SJSA1 (cell line): ENCODE measurements at places on chromosomes 3 and 15. TPM values are rescaled to one million over a fixed set of nuclear protein-coding genes. Genes with fewer than 3 reads are reported as not detected.

GRCh38 chr3:80655216-80655615 lies 887.4 kb upstream of the ROBO1 start:
- DNase-seq: no peak

GRCh38 chr15:80841541-80841940 lies 62.4 kb downstream of the CEMIP start:
- DNase-seq: no peak

GRCh38 chr3:194872669-194872977 lies 186.9 kb downstream of the FAM43A start:
- DNase-seq: peak; percentile 83

- DNase-seq: no peak
Observed at GRCh38 chr3:31254483-31254882, 278.2 kb upstream of the STT3B start.

- no peak for DNase-seq
Observed at GRCh38 chr3:78718707-78719106, 1049.1 kb downstream of the ROBO1 start.

- no peak for DNase-seq
Observed at GRCh38 chr3:184954251-184954650, 142.3 kb downstream of the VPS8 start.

DNA sequence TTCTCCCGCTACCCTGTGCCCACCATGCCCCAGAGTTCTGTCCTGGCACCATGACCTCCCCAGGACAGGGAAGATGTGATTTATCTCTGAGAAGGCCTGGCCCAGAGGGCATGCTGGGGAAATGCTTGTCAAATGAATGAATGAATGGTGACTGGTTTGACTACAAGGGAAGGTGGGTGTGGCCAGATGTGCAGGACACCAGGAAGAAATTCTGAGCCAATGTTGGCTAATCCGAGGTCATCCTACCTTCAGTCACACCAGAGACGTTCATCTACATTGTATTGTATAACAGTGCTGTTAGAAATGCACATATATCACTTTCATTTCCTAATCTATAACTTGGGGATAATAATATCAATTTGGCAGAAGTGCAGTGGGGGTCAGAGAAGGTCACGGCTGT lies 138.4 kb downstream of the FAM43A start:
- DNase-seq: no peak

The PATL2 gene
- total RNA-seq: 0.19 and 0.29 TPM in 2 replicates

The MBD4 gene
- total RNA-seq: 15.2 and 23.6 TPM in 2 replicates

DNA sequence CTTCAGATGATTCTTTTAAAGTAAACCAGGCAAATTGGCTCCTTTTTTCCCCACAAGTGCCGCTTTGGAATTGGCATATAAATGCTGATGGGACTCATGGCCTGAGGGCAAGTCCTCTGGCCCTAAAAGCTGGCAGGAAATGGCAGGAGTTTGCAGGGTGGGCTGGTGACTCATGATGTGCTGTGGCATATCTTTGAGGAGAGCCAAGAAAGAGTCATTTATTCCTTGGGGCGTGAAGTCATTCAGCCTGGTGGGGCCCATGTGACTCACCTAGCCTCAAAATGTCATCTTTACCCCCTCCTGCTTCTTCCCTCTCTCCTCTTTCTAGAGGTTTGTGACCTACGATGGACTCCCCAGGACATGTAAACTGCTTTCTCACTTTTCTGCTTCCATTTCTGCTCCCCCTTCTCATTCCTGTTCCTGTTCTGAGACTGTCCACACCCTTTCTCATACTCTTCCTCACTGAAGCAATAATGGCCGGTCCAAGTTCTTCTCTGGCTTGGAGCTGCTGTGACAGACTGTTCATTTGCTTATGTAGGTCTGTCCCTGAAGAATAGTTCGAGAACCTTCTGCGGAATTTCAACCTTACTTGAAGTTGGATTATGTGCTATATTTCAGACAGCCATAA lies 326.1 kb downstream of the SATB1 start:
- DNase-seq: peak; percentile 95

GRCh38 chr3:174620138-174620537 lies 239.0 kb upstream of the NAALADL2 start:
- no peak for DNase-seq

The GAP43 gene
- not detected in 2 replicates for total RNA-seq

GRCh38 chr3:14962762-14963161 lies 15.4 kb downstream of the NR2C2 start:
- DNase-seq: no peak

DNA sequence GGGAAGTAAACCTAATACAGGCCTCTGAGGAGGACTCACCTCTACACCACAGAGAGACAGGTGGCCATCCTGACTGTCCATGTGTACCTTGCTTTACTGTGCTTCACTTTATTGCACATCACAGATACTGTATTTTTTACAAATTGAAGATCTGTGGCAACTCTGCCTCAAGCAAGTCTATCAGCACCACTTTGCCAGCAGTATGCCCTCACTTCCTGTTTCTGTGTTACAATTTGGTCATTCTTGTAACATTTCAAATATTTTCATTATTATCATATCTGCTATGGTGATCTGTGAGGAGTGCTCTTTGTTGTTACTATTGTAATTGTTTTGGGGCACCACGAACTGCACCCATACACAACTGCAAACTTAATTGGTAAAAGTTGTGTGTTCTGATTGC lies 78.0 kb downstream of the BBX start:
- DNase-seq: no peak

- DNase-seq: peak; percentile 2
Observed at GRCh38 chr3:72129501-72130094, 344.6 kb upstream of the PROK2 start.

DNA sequence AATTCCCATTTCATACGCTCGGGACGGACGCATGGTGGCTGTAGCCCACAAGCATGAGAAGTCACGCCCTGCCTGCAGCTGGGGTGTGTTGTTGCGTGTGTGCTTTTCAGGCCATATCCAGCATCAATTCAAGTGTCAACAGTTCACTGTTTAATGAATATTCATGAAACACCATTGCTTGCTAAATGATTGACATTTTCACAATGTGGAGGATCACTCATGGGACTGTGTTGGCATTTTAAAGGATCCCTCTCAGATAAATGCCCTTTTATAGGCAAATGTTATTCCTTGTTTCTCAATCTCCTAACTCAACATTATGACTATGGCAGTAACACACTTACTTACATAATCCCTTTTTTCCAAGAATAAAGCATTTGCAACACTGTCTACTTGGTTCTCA lies 511.3 kb downstream of the GABRG3 start:
- DNase-seq: no peak

- peak; percentile 14 for DNase-seq
Observed at GRCh38 chr3:32018757-32019564, 37.4 kb downstream of the ZNF860 start.

The NR2E3 gene
- total RNA-seq: not detected in 2 replicates

DNA sequence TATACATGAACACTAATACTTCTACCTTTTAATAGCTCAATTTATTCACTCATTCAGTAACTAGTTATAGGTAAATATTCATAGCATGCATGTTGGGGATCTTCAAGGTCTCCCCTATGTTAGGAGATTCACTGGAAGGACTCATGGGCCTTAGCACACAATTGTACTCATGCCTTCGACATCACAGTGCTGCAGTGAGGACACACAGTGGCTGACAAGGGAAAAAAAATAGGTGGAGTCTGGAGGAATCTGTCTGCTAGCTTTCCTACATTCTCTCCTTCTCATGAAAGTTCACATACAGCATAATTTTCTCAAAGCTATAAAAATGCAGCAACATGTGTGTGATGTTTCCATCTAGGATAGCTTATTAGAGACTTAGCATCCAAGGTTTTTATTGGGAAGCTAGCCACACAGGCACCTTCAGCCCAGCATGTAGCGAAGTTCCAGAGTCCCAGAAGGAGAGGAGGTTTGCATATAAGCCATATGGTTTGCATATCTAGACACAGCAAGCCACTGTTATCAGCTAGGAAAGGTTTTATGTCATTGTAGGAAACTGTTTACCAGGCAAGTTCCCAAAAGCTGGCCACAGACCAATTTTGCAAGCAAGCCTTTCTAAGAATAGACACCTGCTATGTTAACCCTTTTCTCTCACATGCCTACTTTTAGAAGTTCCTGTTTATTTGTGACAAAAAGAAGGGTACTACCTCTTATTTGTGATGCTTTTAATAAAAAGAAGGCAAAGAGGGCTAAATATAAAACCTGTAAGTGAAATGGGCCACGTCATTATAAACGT lies 46.4 kb downstream of the MORC1 start:
- no peak for DNase-seq

The PLSCR5 gene
- total RNA-seq: not detected in 2 replicates

The ABHD14A gene
- 2.3 and 13.2 TPM in 2 replicates for total RNA-seq

- DNase-seq: no peak
Observed at GRCh38 chr15:67163180-67163579, 91.3 kb downstream of the AAGAB start.

- no peak for DNase-seq
Observed at GRCh38 chr15:57740048-57740447, 33.5 kb downstream of the POLR2M start.

The MUSTN1 gene
- not detected in 2 replicates for total RNA-seq
